ENCODE measurements at places on chromosomes 13 and 19. TPM values are rescaled to one million over a fixed set of nuclear protein-coding genes. Genes with fewer than 3 reads are reported as not detected.

DNA sequence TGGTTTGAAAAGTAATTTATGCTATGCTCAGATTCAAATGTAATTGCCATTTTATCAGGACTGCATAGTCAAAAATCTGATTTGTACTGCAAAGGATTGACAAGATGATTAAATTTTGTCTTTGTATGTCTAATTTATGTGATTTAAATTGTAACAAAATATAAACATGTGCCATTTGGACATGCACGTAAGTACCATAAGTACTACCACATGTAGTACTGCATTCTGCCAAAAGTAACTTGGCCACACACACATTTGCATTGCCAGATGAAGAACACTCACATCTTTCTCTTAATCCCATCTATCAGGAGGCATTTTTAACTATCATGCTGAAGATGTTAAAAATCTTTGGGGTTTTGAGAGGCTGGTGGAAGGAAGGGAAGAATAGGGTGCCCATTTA lies 133.3 kb downstream of the KLF12 start:
- no peaks in the 10 kb centered on the region for H3K27me3 ChIP-seq
- H3K36me3 ChIP-seq, result no peaks in the 10 kb centered on the region
- DNase-seq, result no peak
- H3K4me1 ChIP-seq, result no peaks in the 10 kb centered on the region
- H3K4me3 ChIP-seq, result no peak overlapping the region

DNA sequence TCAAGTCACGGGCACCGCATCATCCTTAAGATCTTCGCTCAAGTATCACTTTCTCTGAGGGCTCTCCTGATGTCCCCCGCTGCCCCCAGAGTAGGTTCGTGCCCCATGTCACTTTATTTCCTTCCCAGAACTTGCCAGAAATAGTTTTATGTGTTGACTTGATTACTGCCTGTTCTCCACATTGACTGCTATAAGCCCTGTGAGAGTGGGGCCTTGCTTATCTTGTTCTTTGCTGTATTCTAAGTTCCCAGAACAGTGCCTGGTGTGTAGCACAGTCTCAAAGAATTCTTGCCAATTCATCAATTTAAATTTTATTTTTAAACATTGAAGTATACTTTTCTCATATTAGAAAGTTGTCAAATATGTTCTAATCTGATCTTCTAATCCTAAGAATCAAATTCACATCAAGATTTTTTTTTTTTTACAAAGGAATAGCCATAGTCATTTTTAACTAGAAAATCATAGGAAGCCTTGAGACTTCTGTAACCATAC lies 32.1 kb upstream of the GPR183 start:
- no peaks in the 10 kb centered on the region for H3K27me3 ChIP-seq
- no peak overlapping the region for H3K27ac ChIP-seq
- H3K4me1 ChIP-seq, result no peaks in the 10 kb centered on the region
- H3K4me3 ChIP-seq, result no peak overlapping the region
- no peak for DNase-seq

DNA sequence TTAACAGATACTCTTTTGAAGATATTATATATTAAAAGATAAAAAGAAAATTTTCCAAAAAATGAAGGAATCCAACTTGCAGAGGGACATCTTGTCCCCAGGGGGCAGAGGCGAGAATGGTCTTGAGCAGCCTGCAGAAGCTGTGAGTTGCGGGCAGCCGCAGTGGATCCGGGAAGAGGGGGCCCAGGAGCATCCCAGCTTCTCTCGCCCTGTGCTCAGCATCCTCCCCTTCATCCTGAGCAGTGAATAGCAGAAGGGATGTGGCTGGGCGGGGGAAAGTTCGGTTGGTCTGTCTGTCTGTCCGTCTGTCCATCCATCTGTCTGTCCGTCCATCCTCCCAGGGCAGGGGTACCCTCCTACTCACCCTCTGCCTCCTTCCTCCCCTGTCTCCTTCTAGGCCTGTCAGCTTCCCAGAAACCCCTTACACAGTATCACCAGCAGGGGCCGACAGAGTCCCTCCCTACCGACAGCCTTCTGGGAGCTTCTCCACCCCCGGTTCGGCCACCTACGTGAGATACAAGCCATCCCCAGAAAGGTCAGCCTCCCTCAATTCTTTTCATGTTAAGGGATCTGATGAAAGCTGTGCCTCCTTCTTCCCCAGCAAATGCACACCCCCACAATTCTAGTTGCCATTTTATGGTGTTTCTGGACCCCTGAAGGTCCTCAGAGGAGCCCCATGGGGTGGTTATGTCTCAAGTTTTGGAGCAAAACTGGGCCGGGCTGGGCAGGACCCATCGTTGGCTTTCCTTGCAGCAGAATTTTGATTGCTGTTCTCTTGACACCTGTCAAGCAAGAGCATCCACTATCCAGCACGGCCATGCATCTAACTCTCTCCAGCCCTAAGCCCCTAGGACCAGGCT lies 81.6 kb downstream of the DPF1 start:
- no peak for DNase-seq
- no peaks in the 10 kb centered on the region for H3K4me1 ChIP-seq
- no peak overlapping the region for H3K4me3 ChIP-seq
- no peak overlapping the region for H3K27ac ChIP-seq
- H3K27me3 ChIP-seq, result no peaks in the 10 kb centered on the region

DNA sequence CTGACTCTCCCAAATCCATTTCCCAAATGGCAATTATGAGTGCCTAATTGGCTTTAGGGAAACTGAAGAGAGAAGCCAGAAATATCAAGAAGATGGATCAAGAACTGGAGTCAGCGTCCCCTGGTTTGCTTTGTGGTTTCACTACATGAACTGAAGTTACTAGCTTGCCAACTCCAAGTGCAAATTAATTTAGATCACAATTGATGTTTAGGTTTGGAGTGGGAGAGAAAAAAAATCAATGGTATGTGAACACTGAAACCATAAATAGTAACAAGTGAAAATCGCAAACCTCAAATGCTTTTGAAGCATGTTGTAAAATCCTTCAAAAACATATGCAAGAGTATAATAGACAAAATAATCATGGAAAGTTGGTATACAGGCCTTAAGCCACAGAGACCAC lies 1528.6 kb upstream of the SLC10A2 start:
- H3K4me3 ChIP-seq, result no peak overlapping the region
- H3K27ac ChIP-seq, result no peak overlapping the region
- H3K27me3 ChIP-seq, result no peaks in the 10 kb centered on the region

CATSPERD gene
- total RNA-seq, result not detected

LRRC63 gene
- total RNA-seq, result not detected

ZNF528 gene
- total RNA-seq, result 18.2 TPM

Data from sigmoid colon (tissue), 7 donors.